8988T (cell line): ENCODE measurements at places on chromosomes 2 and 18.

DNA sequence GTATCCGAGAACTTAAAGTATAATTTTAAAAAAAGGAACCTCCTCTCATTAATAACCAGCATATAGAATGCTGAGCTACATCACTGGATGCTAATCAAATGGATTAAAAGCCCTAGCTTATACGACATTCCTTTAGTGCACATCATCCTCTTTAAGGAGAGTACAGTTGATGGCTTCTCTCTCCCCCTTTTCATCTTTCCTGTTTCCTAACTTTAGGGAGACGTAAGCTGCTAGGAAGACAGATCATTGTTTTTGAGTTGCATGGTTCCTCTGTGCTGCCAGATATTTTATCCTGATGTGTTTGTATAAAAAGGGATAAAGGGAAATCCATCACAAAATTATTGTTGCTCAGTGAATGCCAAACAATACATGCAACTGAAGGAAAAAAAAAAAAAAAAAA lies 94.2 kb downstream of the SLC8A1 start:
- DNase-seq, result no peak

GRCh38 chr2:135471106-135471505 lies 59.9 kb downstream of the ZRANB3 start:
- no peak for DNase-seq

DNA sequence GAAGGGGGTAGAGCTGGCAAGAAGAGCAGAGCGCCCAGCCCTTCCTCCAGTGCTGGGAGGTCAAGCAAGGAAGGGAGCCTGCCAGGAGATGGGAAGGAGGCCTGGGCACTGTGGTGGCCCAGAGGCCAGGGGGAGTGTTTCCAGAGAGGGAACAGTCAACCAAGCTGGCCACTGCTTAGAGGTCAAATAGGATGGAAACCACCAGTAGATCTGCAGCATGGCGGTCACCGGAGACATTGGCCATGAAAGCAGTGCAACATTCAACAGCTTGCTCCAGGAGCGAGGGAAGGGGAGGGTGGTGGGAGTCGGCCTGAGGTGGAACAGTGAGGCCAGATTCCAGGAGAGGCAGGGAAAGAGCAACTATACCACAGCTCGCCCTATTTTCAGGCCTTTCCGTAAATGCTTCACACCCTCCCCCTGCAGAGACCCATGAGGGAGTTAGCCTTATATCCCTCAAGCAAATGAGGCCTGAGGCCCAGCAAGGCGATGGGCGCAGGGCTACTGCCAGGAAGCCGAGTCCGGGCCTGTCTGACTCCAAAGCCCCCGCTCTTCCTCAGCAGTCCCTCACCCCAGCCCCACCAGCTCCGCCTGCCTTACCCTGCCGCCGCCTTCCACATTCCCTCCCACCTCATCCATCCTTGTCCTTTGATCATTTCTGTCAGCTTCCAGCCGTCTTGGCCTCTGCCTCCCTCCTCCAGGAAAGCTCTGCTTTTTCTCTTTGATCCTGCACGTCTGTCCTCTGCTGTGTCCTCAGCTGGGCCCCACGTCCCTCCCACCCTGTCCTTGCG lies 17.0 kb downstream of the KCNK3 start:
- no peak for DNase-seq

GRCh38 chr2:171069286-171069956 lies 91.3 kb downstream of the TLK1 start:
- DNase-seq, result no peak

GRCh38 chr18:78986018-78986481 lies 6.4 kb downstream of the SALL3 start:
- DNase-seq, result no peak

- no peak for DNase-seq
Measured at GRCh38 chr2:16408331-16409005, 257.2 kb downstream of the CYRIA start.

GRCh38 chr2:28601616-28602015 lies 105.8 kb downstream of the PLB1 start:
- DNase-seq, result no peak

DNA sequence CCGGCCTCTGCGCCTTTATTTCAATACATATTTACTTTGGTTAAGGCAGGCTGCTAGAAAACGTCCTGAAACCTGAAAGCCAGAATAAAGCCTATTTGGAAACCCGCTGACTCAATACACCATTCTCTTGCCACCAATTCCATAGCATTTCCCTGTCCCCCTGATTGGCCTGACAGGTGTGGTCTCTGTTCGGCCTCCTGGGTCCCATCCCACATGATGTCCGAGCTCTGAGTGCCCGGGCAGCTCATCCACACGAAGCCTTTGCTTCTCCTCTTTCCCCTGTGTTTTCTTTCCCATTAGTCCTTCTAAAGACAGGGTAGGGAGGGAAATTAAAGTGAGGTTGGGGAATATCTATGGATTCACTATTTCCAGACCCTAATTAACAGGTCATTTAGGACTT lies 42.6 kb upstream of the ZNF516 start:
- no peak for DNase-seq

GRCh38 chr2:170695521-170696410 lies 19.4 kb upstream of the SP5 start:
- DNase-seq, result no peak

DNA sequence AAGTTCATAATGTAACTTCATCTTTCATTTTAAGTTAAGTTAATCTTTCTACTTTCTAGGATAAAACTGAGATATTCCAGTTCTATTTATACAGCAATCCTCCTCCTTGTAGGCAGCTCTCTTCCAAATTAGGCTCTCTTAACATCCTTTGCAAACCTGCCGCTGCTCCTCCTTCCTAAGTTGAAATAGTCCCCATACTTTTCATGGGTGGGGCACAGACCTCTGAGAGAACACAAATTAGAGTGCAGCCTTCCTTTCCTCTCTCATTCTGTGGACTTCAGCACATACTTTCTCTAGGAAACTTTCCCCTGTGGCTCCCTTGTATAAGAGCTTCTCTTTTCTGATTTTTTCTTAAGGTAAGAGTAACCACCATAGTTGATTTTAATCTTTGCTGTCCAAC lies 28.3 kb downstream of the TWSG1 start:
- DNase-seq, result no peak

GRCh38 chr2:185895828-185896693 lies 157.5 kb downstream of the FSIP2 start:
- DNase-seq, result no peak

- DNase-seq, result no peak
Measured at GRCh38 chr18:10979411-10979810, 170.0 kb downstream of the PIEZO2 start.

- peak; percentile 39 for DNase-seq
Measured at GRCh38 chr2:113700186-113700841, 56.1 kb downstream of the SLC35F5 start.

- DNase-seq, result no peak
Measured at GRCh38 chr18:61953161-61953560, 60.4 kb upstream of the RNF152 start.

GRCh38 chr2:37388074-37388473 lies 43.6 kb downstream of the QPCT start:
- DNase-seq, result no peak

GRCh38 chr2:3481736-3482362 lies 37.5 kb downstream of the ADI1 start:
- no peak for DNase-seq

DNA sequence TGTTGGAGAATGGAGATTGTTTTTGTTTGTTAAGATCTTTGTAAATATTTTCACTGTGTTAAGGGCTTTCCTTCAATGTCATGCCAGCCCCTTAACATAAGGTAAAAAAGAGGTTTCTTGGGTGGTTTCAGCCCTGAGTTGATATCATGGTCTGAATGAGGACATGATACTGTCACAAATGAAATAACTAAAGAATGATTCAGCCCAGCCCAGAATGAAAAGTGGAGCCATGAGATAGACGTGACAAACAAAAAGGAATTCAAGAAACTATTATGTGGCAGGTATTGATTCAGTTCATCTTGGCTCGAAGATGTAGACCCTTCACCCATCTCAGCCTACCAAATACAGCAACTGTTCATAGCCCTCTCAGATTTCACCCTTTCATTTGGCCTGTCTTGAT lies 88.6 kb upstream of the TTN start:
- no peak for DNase-seq

GRCh38 chr2:68516051-68516955 lies 48.9 kb downstream of the APLF start:
- DNase-seq, result no peak

- no peak for DNase-seq
Measured at GRCh38 chr18:10252952-10253705, 201.3 kb upstream of the APCDD1 start.

DNA sequence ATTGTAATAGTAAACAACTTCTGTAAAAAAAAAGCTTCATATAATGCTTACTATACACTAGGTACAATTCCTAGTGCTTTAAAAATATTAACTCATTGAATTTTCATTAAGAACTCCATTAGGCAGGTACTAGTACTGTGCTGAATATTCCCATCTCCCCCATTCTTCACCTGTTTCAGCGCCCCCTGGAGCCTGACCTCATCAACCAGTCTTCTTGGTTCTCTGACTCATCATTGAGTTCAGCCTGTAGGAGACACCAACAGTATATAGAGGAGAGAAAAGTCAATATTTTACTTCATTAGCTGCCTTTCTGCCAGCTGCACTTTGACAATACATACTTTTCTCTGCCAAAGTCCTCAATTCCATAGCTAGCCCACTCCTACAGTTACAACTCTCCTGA lies 1009.9 kb upstream of the KLHL29 start:
- no peak for DNase-seq

- no peak for DNase-seq
Measured at GRCh38 chr2:161067846-161068350, 92.3 kb upstream of the TANK start.

GRCh38 chr18:75264195-75264594 lies 53.6 kb downstream of the TSHZ1 start:
- DNase-seq, result no peak

- DNase-seq, result no peak
Measured at GRCh38 chr18:73852789-73853549, 294.7 kb downstream of the FBXO15 start.

DNA sequence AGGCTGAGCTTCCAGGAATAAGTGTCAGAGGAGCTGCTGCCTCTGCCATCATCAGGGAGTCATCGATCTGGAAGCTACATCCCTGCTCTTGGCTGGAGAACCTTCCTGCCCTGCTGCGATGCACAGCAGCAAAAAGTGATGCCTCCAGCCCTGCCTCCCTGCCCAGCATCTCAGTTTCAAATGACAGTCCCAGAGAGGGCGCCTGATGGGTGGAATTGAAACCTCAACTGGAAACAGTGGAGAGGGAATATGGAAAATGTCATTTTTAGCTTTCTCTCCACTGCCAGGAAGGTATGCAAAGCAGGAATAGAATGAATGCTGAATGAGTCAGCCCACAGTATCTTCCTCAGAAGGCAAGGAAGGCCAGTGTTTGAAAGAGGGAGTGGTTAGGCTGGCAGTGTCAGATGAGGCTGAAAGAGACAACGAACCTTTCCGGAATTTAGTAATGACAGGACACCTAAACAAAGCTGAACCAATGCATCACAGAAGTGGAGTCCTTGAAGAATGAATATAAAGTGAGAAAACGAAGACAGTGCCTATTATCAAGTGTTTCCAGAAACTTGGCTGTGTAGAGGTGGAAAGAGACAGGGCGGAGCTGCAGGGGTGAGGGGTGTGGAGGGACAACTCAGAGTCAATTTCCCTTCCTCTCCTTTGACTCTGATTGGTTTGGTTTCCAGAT lies 153.9 kb upstream of the NDUFV2 start:
- peak; percentile 59 for DNase-seq

- DNase-seq, result no peak
Measured at GRCh38 chr2:1628893-1629292, 115.4 kb downstream of the PXDN start.

DNA sequence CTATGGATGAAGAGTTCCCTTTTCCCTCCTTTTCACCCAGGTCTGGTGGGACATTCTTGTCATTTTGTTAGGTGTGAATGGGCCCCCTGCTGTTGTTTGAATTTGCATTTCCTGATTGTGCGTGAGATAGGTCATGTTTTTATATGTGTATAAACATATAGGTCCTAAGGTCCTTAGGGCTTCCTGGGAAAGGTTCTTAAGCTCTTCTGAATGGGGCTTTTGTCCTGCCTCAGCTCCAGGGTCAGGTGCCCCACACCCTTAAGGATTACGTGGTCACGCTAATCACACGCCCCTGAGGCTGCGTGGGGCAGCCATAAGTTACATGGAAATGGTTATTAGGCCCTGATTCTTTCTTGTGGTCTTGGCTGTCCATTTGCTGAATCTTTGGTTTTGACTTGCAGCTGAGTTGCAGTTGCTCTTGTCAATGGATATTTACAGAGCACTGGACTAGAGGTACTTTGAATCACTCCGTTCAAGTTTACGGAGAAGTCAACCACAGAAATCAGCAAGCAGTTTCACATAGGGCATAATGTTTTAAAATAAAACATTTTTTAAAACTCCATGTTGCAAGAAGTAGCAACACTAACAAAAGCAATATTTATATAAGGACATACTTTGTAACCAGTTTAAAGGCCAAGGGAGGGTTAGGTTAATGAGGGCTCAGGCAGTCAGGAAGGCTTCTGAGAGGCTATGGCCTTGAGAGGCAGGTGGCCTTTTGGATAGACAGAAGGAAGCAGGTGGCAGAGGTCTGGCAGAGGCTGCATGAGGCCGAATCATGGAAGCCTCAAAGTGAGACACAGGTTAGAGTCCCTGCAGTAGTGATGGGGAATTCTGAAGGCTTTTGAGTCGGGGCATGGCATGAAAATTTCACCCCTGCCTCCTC lies 24.2 kb downstream of the LIPG start:
- no peak for DNase-seq

- no peak for DNase-seq
Measured at GRCh38 chr2:1747065-1747941, 3.0 kb upstream of the PXDN start.

GRCh38 chr2:57891086-57891712 lies 155.4 kb upstream of the VRK2 start:
- DNase-seq, result no peak

- no peak for DNase-seq
Measured at GRCh38 chr2:10423400-10423774, 24.7 kb downstream of the ODC1 start.

- no peak for DNase-seq
Measured at GRCh38 chr2:160411167-160411566, 82.4 kb downstream of the RBMS1 start.

DNA sequence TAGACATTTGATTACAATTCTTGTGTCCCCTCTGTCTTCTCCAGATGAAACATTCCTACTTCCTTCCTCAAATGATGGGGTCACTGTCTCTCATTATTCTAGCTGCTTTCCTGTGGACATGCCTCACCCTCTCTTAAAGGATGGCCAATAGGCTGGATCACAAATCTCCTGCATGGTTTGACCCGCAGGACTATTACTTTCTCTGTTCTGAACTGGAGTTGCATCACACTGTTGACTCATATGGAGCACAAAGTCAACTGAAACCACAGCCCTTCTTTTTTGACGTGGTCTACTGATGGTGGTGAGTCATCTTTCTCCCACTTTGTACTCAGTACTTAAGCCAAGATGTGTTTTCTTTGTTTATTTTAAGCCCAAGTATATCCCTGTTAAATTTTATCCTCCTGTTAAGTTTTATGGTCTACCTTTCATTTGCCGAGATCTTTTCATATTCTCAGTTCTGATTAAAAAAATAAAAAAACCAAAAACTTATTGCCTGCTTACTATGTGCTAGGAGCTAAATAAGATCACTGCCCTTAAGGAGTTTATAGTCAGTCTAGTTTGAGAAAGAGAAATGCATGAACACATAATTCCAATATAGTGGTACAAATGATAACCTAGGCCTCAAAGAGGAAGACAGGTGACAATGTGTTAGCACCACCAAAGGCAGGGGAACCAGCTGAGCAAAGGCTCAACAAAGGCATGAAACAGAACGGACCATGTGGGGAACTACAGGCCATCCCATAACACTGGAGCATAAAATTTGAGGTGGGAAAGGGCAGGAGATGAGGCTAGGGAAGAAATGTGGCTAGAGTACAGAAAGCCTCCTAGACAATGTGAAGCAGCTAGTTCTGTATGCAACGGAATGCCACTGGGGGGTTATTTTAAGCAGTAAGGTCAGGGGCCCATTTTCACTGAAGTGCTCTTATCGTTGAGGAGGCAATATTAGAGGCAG lies 67.6 kb upstream of the ZFP36L2 start:
- DNase-seq, result peak; percentile 37
